ENCODE measurements at places on chromosomes 3 and 15.

- no peak for DNase-seq
Measured at GRCh38 chr3:71251156-71251775, 332.3 kb downstream of the FOXP1 start.

- DNase-seq, result no peak
Measured at GRCh38 chr15:85649372-85649771, 145.4 kb downstream of the KLHL25 start.

- DNase-seq, result no peak
Measured at GRCh38 chr3:157113832-157114505, 46.0 kb downstream of the CCNL1 start.

DNA sequence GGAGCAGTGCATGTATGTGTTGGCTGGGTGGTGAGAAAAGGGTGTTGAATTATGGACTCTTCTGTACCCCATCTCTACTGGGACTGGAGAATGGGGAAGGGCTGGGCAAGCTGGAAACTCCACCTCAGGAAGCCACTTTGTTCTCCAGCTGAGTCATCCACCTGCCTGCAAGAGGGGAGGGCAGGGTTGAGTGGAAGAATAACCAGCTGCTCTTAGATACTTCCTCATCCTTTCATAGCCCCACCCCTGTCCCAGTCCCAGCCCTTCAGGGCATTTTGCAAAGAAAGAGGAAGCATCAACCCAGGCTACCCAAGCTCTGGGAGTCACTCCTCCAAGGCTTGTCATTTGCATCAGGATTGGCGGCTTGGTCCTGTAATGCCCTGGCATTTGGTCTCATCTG, 33.1 kb downstream of the RAB11A start:
- peak; percentile 27 for DNase-seq

- DNase-seq, result no peak
Measured at GRCh38 chr3:35081899-35082298, 557.4 kb upstream of the ARPP21 start.

- no peak for DNase-seq
Measured at GRCh38 chr15:100785181-100786138, 94.2 kb upstream of the ALDH1A3 start.

GRCh38 chr15:72998226-72998625, 54.0 kb upstream of the NEO1 start:
- DNase-seq, result no peak

DNA sequence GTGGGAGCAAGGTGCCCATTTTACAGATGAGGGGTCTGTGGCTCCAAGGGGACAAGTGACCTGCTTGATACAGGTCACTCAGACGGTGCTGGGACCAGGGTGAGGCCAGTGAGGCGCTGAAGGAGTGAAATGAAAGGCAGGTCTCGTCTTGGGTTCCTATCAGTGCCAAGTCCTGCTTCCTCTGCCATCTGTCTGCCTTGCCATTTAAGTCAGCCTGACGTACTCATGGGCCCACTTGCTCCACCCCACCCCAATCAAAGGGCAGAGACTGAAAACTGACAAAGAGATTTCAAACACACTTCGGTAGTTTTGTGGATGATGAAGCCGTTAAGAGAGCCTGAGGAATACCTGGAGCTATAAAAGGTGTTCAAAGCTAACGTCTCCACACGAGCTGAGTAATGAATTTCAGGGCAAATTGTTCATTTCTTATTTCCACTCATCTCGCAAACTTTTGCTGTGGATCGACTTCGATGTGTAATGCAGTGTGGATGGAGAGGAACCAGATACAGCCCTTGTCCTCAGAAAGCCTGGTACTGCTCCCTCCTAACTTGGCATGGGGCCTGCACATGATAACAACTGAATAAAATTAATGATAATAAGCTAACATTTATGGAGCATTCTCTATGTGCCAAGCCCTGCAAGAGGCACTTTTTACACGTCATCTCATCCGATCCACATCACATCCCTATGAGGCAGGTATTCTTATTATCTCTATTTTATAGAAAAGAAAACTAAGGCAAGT, 36.6 kb downstream of the ATP2B2 start:
- DNase-seq, result no peak

- DNase-seq, result no peak
Measured at GRCh38 chr3:111980716-111981456, 2.1 kb downstream of the ABHD10 start.

DNA sequence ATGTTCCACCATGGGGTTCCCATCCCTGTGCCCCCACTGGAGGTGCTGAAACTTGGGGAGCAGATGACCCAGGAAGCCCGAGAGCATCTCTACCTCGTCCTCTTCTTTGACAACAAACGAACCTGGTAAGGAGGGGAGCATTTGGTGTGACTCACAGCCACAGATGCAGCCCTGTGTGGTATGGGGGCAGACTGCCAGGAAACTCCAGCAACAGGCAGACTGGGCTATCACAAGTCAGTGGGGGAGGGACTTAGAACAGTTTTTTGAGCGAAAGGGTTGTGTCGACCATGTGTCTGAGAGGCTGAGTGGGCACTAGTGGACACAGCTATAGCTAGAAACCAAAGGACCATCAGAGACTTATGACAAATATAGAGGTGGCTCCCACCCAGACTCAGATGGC, 3.4 kb upstream of the OGG1 start:
- no peak for DNase-seq

DNA sequence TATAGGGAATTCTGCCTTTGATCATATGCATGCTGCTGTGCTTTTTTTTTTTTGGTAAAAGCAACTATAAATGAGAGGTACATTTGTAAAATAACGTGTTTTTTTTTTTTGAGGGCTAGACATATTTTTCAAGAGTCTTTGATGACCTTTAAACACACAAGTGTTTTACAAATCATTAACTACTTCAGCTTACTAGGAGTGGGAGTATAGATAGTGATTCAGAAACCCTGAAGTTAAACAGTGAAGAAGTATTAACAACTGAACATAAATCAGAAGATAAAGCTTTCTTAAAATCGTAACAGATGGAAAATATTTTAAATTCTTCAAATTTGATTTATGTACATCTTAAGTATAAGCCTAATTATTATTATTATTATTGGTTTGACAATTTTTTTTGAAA, 2.9 kb upstream of the GMNC start:
- no peak for DNase-seq

DNA sequence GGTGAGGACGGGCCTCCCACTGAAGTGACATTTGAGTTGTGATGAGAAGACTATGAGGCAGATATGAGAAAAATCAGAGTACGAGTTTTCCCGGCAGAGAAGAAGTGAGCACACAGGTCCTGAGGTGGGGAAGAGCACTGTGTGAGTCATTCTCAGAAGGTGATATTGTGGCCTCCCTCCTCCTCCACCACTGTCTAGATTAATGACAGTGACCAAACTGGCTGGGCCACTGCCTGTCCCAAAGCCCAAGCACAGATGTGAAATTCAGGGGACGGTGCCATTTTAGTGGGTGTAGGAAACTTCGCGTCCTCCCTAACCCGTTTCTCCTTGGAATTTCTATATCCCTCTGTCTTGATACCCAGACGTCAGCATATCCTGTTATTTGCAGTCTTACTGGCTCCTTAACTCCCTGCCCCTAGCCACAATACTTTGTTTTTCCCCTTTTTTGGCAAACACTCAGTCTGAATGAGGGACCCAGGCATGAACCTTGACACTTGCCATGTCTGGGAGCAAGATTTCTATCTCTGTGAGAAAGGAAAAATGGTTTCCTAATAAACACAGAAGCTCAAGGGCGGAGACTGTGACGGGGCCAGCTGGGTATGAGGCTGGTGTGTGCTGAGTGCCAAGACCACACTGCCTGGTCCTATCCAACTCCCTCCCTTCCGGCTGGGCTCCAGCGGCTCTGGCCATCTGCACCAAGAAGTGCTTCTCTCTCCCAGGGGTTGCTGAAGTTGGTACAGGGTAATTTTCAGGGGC, 15.2 kb downstream of the PRICKLE2 start:
- no peak for DNase-seq

GRCh38 chr15:31237043-31237324, 89.7 kb upstream of the KLF13 start:
- no peak for DNase-seq

- DNase-seq, result no peak
Measured at GRCh38 chr15:29139072-29139471, 130.6 kb downstream of the NSMCE3 start.

- DNase-seq, result no peak
Measured at GRCh38 chr3:4645468-4645867, 152.3 kb downstream of the ITPR1 start.

DNA sequence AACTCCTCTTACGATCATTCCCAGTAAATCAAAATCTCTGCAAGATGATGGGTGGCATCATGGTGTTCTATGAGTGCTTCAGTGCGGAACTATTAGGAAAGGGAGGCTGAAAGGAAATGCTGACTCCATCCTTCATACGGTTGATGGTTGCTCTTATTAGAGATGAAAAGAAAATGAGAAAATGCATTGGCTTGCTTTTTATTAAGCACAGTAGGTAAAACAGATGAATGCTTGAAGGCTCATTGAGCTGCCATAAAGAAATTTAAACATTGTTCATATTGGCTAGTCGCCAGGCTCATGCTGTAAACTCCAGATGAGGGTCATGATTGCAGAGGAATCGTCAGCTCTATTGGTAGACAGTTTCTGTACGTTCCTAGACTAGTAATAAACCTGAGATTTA, 115.8 kb downstream of the EPHA3 start:
- DNase-seq, result no peak

- no peak for DNase-seq
Measured at GRCh38 chr3:115113367-115113766, 33.7 kb downstream of the ZBTB20 start.

DNA sequence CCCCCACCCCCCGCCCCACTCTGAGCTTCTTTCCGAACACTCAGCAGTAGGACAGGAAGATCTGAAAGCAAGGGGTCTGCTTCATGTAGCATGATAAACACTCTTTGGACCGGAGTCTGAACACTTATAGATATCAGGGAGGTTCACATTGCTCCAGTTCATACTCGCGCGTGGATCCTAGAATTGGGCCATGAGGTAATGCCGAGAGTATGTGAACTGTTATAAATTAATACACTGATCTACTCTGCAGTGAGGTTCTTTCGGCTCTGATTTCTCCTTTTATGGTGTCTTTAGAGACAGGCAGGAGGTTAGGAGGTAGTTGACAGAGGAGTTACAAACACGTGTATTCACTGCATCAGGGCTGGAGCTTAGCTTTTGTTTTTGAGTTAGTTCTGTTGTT, 223.0 kb downstream of the THSD4 start:
- DNase-seq, result no peak

DNA sequence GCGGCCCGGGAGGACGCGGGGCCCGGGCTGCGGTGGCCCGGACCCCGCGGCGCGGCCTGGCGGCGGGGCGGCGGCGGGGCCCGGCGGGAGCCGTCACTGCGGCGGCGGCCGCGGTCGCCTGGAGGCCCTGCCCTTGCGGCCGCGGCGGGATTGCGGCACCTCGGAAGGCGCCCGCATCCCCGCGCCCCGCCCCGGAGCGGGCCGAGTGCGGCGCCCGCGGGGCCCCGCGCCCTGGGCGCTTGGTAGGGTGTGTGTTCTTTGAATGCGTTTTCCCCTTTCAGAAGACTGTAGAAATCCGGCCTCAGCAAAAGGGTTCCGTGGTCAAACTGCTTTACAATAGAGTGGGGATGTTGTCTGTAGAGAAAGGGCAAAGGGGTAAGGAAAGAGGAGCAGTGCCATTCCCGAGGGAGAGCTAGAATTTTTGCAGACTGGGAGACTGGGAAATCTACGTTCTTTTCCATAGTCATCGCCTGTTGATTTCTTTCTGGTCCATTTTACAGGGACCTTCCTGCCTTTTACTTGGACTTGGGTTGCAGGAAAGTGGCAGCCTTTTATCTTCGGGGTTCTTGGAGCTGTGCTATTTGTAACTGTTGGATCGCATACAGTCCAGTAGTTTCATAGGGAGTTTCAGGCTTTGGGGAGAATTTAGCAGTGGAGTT, 630 bp downstream of the SNRK start:
- no peak for DNase-seq

DNA sequence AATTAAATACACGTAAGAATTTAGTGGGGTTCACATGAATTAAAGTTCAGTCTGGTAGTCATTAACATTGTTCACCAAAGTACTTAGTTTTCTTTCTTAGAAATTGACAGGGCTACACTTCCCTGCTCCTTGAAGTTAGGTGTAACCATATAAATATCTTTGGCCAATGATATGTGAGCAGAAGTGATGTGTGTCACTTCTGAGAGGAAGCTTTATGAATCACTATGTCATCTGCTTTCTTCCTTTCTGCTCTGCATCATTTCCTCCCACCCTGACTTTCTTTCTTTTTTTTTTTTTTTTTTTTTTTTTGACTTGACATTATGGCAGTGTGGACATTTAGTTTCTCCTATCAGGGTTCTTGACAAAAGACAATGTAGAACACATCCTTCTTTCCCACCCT, 156.2 kb upstream of the COL8A1 start:
- no peak for DNase-seq

GRCh38 chr15:74441248-74441941, 7.6 kb upstream of the SEMA7A start:
- DNase-seq, result no peak

DNA sequence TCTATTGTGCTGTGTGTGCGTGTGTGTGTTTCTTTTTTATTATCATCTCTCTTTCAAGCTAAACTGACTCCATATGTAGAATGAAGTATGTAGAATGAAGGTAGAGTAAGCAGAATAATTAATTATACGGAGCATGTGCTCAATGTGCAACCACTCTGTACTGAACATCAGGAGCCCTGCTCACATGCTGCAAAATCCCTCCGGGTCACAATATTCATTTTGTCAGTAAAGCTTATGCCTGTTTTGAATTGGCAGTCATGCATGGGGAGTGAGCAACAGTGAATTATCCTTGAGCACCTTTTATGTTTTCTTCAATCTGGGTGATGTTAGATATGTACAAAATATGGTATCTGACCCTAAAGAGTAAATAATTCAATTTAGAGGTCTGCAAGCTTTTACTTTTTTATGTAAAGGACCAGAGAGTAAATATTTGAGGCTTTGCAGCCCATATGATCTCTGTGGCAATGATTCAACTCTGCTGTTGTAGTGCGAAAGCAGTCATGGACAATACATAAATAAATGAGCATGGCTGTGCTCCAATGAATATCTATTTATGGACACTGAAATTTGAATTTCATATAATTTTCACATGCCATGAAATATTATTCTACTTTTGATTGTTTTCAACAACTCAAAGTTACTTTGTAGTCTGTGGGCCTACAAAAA, 199.9 kb downstream of the VGLL3 start:
- no peak for DNase-seq

DNA sequence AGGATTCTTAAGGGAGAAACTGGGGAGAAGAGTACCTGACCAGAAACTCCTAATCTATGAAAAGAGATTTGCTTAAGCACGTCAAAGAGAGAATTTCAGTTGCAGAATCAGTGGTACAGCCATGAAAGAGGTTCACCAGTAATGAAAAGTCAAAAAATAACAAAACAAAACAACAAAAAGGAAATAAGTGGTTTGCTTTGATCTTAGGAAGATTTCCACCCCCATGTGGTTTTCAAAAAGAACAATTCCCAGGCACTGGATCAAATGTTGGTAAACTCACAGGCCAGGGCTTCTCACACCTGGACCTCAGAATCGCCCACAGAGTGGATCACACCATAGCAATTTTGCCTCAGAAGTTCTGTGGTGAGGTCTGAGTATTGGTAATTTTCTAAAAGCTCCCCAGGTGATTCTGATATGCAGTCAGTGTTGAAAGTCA, 67.5 kb downstream of the TMEM39A start:
- no peak for DNase-seq

GRCh38 chr3:42728056-42728455, 25.5 kb upstream of the HHATL start:
- no peak for DNase-seq

GRCh38 chr3:66860771-66861170, 137.3 kb upstream of the KBTBD8 start:
- DNase-seq, result no peak
